Osteocyte (in vitro differentiated cells): ENCODE measurements at places on chromosomes 11 and 22. TPM values are rescaled to one million over a fixed set of nuclear protein-coding genes. Genes with fewer than 3 reads are reported as not detected.

- no peaks in the 10 kb centered on the region for H3K27me3 ChIP-seq
- H3K27ac ChIP-seq, result no peak overlapping the region
- peaks cover 5% of the 10 kb centered on the region for H3K4me1 ChIP-seq
- no peak overlapping the region for H3K4me3 ChIP-seq
- DNase-seq, result no peak
These were observed 6.1 kb downstream of the IFT27 start for GRCh38 chr22:36769541-36770512.

- no peaks in the 10 kb centered on the region for H3K27me3 ChIP-seq
- peaks cover 26% of the 10 kb centered on the region for H3K4me1 ChIP-seq
- H3K4me3 ChIP-seq, result no peak overlapping the region
- H3K27ac ChIP-seq, result no peak overlapping the region
- DNase-seq, result no peak
These were observed 8.1 kb downstream of the MALAT1 start for GRCh38 chr11:65506772-65507505.

DNA sequence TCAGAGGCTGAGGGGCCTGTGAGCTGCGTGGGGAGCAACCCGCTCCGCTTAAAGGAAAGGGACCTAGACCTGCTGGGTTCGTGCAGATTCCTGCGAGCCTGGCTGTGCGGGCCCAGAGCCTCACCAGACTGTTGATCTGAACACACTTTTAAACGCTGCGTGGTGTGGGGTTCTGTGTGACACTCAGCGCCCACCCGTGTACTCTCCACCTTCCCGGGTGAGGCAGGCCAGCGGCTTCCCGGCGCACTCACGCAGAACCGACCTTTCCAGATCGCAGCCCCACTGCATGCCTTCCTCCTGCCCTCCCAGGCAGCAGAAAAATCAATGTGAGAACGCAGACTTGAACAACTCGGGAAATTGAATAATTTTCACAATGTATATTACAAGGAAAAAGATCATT lies 388.6 kb downstream of the TBC1D22A start:
- no peaks in the 10 kb centered on the region for H3K27me3 ChIP-seq
- H3K36me3 ChIP-seq, result no peaks in the 10 kb centered on the region
- no peak overlapping the region for H3K4me3 ChIP-seq
- DNase-seq, result no peak

- no peak overlapping the region for H3K4me3 ChIP-seq
- peaks cover 22% of the 10 kb centered on the region for H3K36me3 ChIP-seq
- DNase-seq, result no peak
- no peaks in the 10 kb centered on the region for H3K4me1 ChIP-seq
These were observed 8.8 kb downstream of the FOXRED2 start for GRCh38 chr22:36497910-36498665.

- H3K4me1 ChIP-seq, result no peaks in the 10 kb centered on the region
- DNase-seq, result no peak
- H3K36me3 ChIP-seq, result no peaks in the 10 kb centered on the region
- H3K4me3 ChIP-seq, result no peak overlapping the region
These were observed 1035.0 kb downstream of the TBC1D22A start for GRCh38 chr22:47797342-47797945.

DNA sequence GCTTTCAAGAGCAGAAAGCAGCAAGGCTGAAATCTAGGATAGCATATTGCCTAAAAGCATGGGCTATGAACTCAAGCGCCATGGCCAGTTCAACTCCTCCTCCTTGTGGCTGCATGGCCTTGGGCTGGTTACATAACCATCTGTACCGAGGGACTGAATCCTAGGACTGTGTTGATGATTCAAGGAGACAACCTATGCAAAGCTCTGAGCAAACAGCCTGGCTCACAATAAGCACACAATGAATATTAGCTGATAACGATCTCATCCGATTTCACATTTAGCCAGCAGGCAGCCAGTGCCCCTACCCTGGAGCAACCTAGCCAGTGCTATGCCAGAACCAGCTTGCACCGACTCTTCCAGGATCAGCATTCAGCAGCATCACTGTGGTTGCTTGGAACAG lies 698.4 kb downstream of the TBC1D22A start:
- H3K4me1 ChIP-seq, result no peaks in the 10 kb centered on the region
- H3K27me3 ChIP-seq, result no peaks in the 10 kb centered on the region
- no peaks in the 10 kb centered on the region for H3K36me3 ChIP-seq

DNA sequence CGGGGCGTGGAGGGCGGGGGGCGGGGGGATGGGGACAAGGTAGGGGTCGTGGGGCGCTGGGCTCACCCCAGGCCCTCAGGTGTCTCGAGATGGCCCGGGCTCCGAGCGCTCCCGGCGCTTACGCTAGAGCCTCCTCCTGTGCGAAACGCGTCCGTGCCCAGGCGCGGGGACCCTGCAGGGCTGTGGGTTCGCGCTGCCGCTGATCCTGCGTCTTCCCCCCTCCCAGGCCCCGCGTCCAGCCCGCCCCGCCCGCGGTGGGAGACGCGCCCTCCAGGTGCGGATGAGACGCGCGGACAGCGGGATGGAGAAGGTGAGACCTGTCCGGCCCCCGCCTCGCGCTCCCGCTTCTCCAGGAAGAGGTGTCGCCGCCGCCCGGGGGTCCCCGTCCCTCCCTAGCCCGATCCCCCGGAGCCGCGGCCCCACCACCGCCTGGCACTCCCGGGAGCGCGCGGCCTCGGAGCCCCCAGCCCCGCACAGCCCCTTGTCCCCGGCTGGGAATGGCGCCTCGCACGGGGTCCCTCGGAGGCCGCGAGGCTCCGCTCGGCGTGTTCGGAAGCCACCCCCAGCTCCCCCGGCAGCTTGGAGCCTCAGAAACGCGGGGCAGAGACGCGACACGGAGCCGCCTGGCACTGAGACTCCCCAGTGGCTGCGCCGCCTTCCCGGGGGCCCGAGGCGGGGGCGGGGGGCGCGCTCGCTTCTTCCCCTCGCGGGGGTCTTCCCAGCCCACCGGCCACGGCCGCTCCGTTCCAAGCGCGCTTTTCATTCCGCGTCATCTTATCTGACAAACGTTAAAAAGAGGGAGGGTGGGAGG lies 27.6 kb upstream of the TOLLIP start:
- H3K4me1 ChIP-seq, result peaks cover 12% of the 10 kb centered on the region
- H3K27ac ChIP-seq, result no peak overlapping the region
- H3K36me3 ChIP-seq, result no peaks in the 10 kb centered on the region
- H3K27me3 ChIP-seq, result peaks cover 28% of the 10 kb centered on the region

GRCh38 chr11:131668500-131669400 lies 298.3 kb downstream of the NTM start:
- no peak for DNase-seq
- no peak overlapping the region for H3K4me3 ChIP-seq
- H3K4me1 ChIP-seq, result no peaks in the 10 kb centered on the region
- no peaks in the 10 kb centered on the region for H3K36me3 ChIP-seq
- H3K27ac ChIP-seq, result no peak overlapping the region

SHISA8 gene
- not detected in 2 replicates for total RNA-seq

RIMBP3C gene
- 0.68 TPM in 1 of 2 replicates, not detected in the other for total RNA-seq

TTC28 gene
- total RNA-seq, result 68.7 and 70.3 TPM in 2 replicates

RAB39A gene
- not detected in 2 replicates for total RNA-seq

NFRKB gene
- total RNA-seq, result 26.0 and 28.2 TPM in 2 replicates

OLFML1 gene
- 59.7 and 66.6 TPM in 2 replicates for total RNA-seq

MPPED1 gene
- not detected in 2 replicates for total RNA-seq
